Activated CD4-positive, alpha-beta memory T cell treated with anti-CD3 and anti-CD28 coated beads for 36 hours (primary cell): ENCODE measurements at places on chromosomes 11 and 22.
A peak's percentile ranks its signal among the peaks of the same experiment; 100 is the strongest.

DNA sequence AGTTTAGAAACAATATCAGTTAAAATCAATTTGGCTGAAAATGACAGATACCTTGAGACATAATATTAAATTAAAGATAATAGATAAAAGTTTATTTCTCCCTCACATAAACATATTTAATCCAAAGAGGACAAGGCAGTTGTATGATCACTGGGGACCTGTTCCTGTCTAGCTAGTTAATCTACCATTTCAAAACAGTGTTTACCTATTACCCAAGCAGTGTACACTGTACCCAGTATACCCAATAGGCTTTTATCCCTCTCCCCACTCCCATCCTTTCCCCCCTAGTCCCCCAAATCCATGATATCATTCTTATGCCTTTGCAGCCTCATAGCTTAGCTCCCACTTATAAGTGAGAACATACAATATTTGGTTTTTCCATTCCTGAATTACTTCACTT lies 229.7 kb upstream of the LARGE1 start:
- no peaks in the 10 kb centered on the region for H3K27me3 ChIP-seq
- no peaks in the 10 kb centered on the region for H3K4me1 ChIP-seq
- no peak overlapping the region for H3K27ac ChIP-seq
- DNase-seq = no peak
- H3K36me3 ChIP-seq = no peaks in the 10 kb centered on the region

DNA sequence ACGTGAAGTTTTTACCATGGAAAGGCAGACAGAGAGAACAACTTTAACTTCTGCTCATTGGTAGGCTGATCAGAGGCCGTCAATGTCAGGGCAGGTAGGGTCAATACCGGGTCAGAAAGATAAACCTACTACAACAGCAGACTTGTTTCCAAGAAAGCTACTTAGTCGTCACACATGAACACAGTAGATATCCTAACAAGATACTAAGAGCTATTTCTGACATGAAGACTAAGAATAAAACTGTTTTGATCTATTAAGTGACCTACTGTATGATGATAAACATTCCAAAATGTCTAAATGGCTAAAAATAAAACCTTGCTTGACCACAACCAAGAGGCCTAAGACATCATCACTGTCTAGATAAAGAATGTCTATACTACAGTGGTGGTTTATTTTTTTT lies 231.3 kb downstream of the CADM1 start:
- no peak overlapping the region for H3K27ac ChIP-seq
- DNase-seq = no peak
- H3K36me3 ChIP-seq = no peaks in the 10 kb centered on the region

DNA sequence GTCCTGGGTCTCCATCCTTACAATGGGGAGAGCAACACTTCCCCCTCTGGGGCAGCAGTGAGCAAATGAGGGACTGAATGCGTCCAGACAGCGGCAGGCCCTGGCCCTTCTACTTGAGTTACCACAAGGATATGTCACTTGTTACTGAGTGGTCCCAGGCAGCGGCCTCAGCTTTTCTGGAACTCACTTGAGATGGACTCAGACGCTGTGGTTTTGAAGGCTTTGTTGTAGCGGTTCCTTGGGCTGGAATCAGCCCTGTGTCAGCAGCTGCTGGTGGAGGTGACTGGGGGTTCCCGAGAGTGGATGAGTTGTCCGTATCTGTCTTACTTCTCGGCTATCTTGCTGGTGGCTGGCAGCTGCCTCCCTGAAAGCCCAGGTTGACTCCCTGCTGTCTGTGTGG lies 77.0 kb downstream of the MICAL2 start:
- H3K27ac ChIP-seq = peak overlapping the region; percentile 19
- no peak overlapping the region for H3K4me3 ChIP-seq
- peaks cover 9% of the 10 kb centered on the region for H3K36me3 ChIP-seq
- no peaks in the 10 kb centered on the region for H3K27me3 ChIP-seq

- peaks cover 44% of the 10 kb centered on the region for H3K4me1 ChIP-seq
- H3K27ac ChIP-seq = no peak overlapping the region
- H3K36me3 ChIP-seq = peaks cover 2% of the 10 kb centered on the region
- DNase-seq = peak; percentile 32
- no peak overlapping the region for H3K4me3 ChIP-seq
- no peaks in the 10 kb centered on the region for H3K27me3 ChIP-seq
Observed at GRCh38 chr11:2383852-2384804, 7.0 kb downstream of the CD81 start.

GRCh38 chr11:14331476-14332136 lies 27.4 kb downstream of the RRAS2 start:
- H3K36me3 ChIP-seq = peaks cover 10% of the 10 kb centered on the region
- no peak overlapping the region for H3K27ac ChIP-seq
- H3K4me1 ChIP-seq = peaks cover 30% of the 10 kb centered on the region
- H3K27me3 ChIP-seq = no peaks in the 10 kb centered on the region
- no peak for DNase-seq

- DNase-seq = no peak
- H3K4me3 ChIP-seq = no peak overlapping the region
- H3K27ac ChIP-seq = no peak overlapping the region
- no peaks in the 10 kb centered on the region for H3K4me1 ChIP-seq
- no peaks in the 10 kb centered on the region for H3K27me3 ChIP-seq
Observed at GRCh38 chr11:2855162-2855561, 30.4 kb downstream of the CDKN1C start.

GRCh38 chr11:15944460-15944859 lies 411.9 kb downstream of the SOX6 start:
- peaks cover 4% of the 10 kb centered on the region for H3K27me3 ChIP-seq
- DNase-seq = no peak
- H3K4me1 ChIP-seq = no peaks in the 10 kb centered on the region
- peaks cover 2% of the 10 kb centered on the region for H3K36me3 ChIP-seq

DNA sequence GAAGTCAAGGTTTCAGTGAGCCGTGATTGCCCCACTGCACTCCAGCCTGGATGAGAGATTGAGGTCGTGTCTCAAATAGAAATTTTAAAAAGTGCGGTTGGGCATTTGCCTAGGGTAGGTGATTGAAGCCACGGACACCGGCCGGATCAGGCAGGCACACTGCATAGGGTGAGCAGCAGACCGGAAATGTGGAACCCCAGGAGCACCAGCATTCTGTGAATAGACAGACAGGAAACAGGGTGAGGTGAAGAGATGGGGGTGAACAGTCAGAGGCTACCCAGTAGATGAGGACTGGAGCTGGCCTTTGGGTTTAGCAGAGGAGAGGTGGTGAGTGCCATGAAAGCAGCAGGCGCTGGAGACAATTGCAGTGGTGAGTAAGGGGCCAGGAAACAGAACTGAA lies 43.5 kb downstream of the PPFIA1 start:
- peak overlapping the region; percentile 29 for H3K27ac ChIP-seq
- DNase-seq = no peak
- no peaks in the 10 kb centered on the region for H3K27me3 ChIP-seq
- H3K4me3 ChIP-seq = no peak overlapping the region

- H3K27me3 ChIP-seq = peaks cover 56% of the 10 kb centered on the region
- peak; percentile 80 for DNase-seq
- no peaks in the 10 kb centered on the region for H3K36me3 ChIP-seq
- no peak overlapping the region for H3K27ac ChIP-seq
- H3K4me1 ChIP-seq = peaks cover 22% of the 10 kb centered on the region
Observed at GRCh38 chr11:14969901-14970323, 2.2 kb downstream of the CALCA start.

DNA sequence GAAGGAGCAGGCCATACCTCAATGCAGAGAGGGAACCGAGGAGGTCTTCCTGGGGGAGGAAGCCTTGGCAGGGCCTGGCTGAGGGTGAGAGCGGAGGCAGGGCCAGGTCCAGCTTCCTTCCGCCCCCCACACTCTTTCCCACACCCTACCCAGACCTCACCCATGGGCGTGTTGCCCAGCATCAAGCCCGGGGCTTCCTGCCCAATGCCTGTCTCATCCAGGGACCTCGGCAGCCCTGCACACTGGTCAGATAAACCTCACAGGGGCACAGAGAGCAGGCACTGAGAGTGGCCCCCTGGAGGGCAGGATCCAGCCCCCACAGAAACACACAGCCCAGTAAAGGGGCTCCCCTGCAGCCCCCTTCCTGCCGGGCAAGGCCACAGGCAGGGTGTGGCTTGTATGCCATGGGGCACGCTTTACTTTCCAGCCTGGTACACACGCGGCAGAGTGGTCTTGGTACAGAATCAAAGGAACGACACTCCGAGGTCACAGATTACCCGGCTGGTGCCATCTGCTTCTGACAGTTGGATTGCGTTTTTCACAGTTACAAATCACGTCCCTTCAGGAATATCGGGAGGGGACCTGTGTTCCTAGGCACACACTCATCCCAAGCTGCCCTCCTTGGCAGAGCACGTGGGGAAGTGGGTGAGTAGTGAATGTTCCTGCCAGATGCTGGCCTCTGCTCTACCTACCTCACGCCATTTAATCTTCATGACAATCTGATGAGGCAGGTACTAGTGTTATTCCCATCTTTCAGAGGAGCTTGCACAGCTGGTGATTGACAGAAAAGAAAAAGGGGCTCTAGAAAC lies 20.0 kb upstream of the CD5 start:
- peaks cover 63% of the 10 kb centered on the region for H3K4me1 ChIP-seq
- peak overlapping the region; percentile 85 for H3K4me3 ChIP-seq
- peak overlapping the region; percentile 92 for H3K27ac ChIP-seq
- peak; percentile 54 for DNase-seq
- H3K36me3 ChIP-seq = peaks cover 69% of the 10 kb centered on the region

- H3K4me1 ChIP-seq = no peaks in the 10 kb centered on the region
- no peaks in the 10 kb centered on the region for H3K36me3 ChIP-seq
- no peaks in the 10 kb centered on the region for H3K27me3 ChIP-seq
- H3K4me3 ChIP-seq = no peak overlapping the region
- H3K27ac ChIP-seq = no peak overlapping the region
- no peak for DNase-seq
Observed at GRCh38 chr11:92162776-92163175, 61.8 kb upstream of the FAT3 start.

DNA sequence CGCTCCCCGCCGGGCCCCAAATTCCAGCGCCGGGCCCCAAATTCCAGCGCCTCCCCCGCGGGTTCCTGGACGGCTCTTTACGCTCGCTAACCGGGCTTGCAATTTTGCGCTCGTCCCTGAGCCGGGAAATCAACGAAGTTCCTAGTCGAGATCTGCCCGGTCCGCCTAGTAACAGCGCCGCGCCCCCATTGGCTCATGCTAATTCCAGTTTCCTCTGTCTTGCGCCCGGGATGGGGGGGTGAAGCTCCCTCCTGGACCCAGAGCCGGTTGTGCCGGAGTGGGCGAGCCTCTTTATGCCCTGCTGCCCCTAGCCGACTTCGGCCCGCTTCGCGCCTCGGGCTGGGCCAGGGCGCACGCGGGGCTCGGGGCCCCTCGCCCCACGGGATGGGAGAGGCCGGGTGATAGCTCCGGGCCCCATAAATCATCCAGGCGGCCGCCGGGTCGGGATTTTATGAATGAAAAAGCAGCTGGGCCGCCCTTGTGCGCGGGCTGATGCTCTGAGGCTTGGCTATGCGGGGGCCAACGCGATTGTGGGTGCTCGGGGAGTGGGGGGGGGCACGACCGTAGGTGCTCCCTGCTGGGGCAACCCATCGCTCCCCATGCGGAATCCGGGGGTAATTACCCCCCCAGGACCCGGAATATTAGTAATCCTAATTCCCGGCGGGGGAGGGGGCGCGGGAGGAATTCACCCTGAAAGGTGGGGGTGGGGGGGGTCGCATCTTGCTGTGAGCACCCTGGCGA lies 1.8 kb upstream of the CCND1 start:
- no peak overlapping the region for H3K27ac ChIP-seq
- peaks cover 24% of the 10 kb centered on the region for H3K4me1 ChIP-seq
- peaks cover 49% of the 10 kb centered on the region for H3K27me3 ChIP-seq
- H3K4me3 ChIP-seq = no peak overlapping the region
- no peaks in the 10 kb centered on the region for H3K36me3 ChIP-seq

DNA sequence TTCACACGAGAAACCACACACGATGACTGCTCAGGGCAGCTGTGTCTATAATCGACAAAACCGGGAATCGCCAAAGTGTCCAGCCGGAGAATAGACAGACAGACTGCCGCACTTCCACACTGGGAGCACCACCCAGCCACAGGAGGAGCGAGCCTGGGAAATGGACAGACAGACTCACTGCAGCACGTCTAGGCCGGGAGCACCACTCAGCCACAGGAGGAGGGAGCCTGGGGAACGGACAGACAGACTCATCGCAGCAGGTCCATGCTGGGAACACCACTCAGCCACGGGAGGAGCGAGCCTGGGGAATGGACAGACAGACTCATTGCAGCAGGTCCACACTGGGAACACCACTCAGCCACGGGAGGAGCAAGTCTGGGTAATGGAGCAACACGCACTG lies 137.2 kb downstream of the BRD1 start:
- no peak for DNase-seq
- H3K27ac ChIP-seq = no peak overlapping the region
- H3K4me3 ChIP-seq = no peak overlapping the region
- H3K4me1 ChIP-seq = no peaks in the 10 kb centered on the region

GRCh38 chr22:19215360-19215759 lies 36.8 kb upstream of the SLC25A1 start:
- no peaks in the 10 kb centered on the region for H3K36me3 ChIP-seq
- H3K4me3 ChIP-seq = no peak overlapping the region
- no peak overlapping the region for H3K27ac ChIP-seq

- no peak overlapping the region for H3K27ac ChIP-seq
- H3K4me3 ChIP-seq = no peak overlapping the region
- H3K27me3 ChIP-seq = no peaks in the 10 kb centered on the region
- H3K36me3 ChIP-seq = no peaks in the 10 kb centered on the region
- no peaks in the 10 kb centered on the region for H3K4me1 ChIP-seq
Observed at GRCh38 chr11:115806056-115806455, 301.8 kb upstream of the CADM1 start.
